ENCODE measurements at places on chromosomes 4 and X. TPM values are rescaled to one million over a fixed set of nuclear protein-coding genes. Genes with fewer than 3 reads are reported as not detected.

FAM9C gene
- total RNA-seq = under 0.01 TPM

DNA sequence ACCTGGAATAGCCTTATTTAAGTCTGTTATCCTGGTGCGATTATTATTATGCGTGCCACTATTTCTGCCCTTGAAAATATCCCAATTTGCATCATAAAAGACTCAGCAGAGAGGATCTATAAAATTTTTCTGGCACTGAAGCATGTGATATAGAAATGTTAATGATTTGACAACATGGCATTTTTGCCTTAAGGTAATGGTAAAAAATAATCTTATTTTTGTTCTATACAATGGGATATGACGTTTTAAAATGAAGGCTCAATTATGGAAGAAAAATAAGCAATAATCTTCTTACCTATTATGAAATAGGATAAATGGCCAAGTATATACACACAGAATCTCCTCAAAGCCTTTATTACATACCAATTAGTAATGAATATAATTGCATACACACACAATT is 113.5 kb downstream of the PDGFC start:
- no peak for DNase-seq

SAGE1 gene
- total RNA-seq = not detected

GRCh38 chrX:139298437-139298836 is 232.1 kb upstream of the F9 start:
- no peak for DNase-seq

- DNase-seq = no peak
Observed at GRCh38 chr4:165059386-165059785, 5.7 kb downstream of the TRIM75 start.

DNA sequence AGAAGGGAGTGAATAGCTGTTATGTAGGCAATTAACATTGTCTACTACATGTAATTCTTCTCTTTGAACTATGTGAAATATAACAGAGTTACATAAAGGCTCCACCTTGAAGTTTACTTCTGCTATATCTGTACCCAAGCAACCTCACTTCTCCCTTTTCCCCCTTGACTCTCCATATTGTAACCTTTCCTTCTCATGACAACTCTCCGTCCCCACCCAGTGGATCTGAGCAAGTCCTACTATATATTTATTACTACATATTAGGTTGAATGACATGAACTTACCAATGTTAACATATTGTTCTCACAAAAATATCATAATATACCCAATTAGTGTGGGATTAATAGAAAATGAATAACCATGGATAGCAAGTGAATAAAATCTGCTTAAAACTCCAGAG is 93.2 kb upstream of the ATP8A1 start:
- DNase-seq = no peak

NXF2 gene
- total RNA-seq = not detected

DNA sequence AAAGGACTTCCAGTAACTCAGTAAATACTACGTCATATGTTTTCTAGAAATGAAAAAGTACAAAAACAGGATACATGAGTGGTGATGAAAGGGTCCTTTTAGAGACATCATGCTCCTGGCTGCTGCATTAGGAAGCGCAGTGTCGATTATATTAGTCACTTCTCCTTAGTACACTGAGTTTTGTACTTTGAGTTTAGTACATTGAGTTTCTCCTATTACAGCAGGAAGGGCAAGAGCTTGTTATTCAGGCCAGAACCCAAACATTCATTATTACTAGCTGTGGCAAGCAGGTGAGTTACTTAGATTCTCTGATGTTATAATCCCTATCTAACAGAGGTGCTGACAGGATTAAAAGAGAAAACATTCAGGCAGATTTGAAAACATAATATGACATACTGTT is 21.3 kb downstream of the RPGR start:
- DNase-seq = no peak

Data from fibroblast of villous mesenchyme (primary cell).